ENCODE measurements at places on chromosomes 4 and X. TPM values are rescaled to one million over a fixed set of nuclear protein-coding genes. Genes with fewer than 3 reads are reported as not detected.
A peak's percentile ranks its signal among the peaks of the same experiment; 100 is the strongest.

GRCh38 chr4:79209822-79210635 is 115.8 kb downstream of the NAA11 start:
- no peaks in the 10 kb centered on the region for H3K4me1 ChIP-seq
- DNase-seq = no peak
- H3K27me3 ChIP-seq = no peaks in the 10 kb centered on the region
- H3K4me3 ChIP-seq = no peak overlapping the region

DNA sequence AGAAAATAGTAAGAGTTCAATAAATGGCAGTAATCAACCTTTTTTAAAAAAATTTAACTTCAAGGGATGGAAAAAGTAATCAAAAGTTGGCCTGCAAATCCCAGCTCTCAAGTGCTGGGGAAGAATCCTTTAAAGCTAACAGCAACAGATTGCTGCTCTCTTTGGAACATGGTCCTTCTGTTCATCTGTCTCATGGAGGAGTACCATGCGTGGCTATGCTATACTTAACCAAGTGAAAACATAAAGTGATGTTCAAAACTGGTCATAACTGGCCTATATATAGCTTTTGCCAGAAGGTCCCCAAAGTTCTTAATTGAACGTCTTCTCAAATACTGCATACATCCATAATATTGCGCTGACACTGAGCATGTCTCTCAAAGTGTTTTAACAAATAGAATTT is 154.4 kb downstream of the GABRB1 start:
- H3K27ac ChIP-seq = no peak overlapping the region
- no peaks in the 10 kb centered on the region for H3K27me3 ChIP-seq
- H3K4me1 ChIP-seq = peaks cover 2% of the 10 kb centered on the region
- no peaks in the 10 kb centered on the region for H3K36me3 ChIP-seq
- no peak overlapping the region for H3K4me3 ChIP-seq

DNA sequence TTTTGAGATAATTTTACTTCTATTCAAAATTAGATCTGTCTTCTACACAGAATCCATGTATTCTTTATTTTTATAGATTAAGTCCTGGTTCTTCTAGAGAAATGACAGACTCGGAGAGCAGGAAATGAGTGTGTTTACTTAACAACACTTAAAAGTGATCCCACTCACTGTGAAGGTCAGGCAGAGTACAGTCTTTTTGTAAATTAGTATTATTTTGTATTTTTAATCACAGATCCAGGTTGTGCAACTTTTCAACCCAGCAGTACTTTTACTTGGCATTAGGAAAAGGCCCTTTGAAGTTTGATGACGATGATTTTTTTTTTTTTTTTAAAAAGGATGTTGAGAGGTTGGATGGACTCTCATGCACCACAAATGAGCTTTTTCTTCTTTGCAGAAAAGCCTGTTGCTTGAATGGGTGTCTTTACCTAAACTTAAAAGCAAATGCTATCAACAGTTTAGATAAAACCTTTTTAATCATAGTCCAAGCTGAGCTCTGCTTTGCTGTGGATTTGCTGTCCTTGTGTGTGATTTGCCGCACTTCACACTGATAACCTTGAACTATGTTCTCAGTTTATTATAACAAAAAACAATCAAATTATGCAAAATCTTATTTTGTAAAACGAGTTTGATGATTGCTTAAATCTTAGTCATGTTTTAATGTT is 114.1 kb downstream of the MXRA5 start:
- no peaks in the 10 kb centered on the region for H3K27me3 ChIP-seq
- H3K4me1 ChIP-seq = no peaks in the 10 kb centered on the region
- H3K27ac ChIP-seq = no peak overlapping the region
- H3K36me3 ChIP-seq = no peaks in the 10 kb centered on the region

GRCh38 chr4:60683973-60684372 is 516.2 kb upstream of the ADGRL3 start:
- DNase-seq = peak; percentile 6
- no peaks in the 10 kb centered on the region for H3K27me3 ChIP-seq
- H3K27ac ChIP-seq = peak overlapping the region; percentile 78
- H3K4me1 ChIP-seq = peaks cover 19% of the 10 kb centered on the region
- no peaks in the 10 kb centered on the region for H3K36me3 ChIP-seq

TMEM31 gene
- total RNA-seq = not detected

DNA sequence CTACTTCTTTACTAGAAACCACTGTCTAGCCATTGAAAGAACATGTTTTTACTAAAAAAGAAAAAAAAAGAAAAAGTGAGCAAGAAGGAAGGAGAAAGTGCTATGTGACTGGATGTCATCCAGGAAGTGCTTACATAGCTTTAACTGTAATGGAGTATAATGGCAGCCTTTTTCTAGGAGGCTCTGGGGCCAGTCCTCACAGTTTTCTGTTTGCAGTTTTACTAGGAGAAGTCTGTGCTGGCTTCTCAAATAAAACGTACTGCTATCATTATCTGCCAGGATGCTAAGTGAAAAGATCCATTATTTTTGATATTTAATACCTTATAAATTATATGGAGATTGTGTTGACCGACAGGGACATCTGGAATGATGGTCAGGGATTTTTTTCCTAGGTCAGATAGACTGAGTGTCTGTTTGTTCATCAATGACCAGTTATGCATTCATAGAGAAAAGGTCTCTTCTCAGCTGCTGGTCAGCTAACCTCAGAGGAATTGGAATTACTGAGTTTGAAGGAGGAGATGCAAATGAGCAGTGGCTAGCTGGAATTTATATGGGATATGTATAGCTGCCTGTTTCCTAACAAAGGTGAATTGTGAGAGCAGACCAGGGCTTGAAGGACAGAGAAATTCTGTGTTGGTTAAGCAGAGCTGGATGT is 21.7 kb downstream of the LPAR4 start:
- no peak overlapping the region for H3K4me3 ChIP-seq

- no peak for DNase-seq
- H3K4me3 ChIP-seq = no peak overlapping the region
- H3K4me1 ChIP-seq = no peaks in the 10 kb centered on the region
- no peak overlapping the region for H3K27ac ChIP-seq
Observed at GRCh38 chr4:139934057-139934707, 219.8 kb downstream of the MAML3 start.

- H3K4me1 ChIP-seq = no peaks in the 10 kb centered on the region
- no peaks in the 10 kb centered on the region for H3K36me3 ChIP-seq
- no peak overlapping the region for H3K4me3 ChIP-seq
- no peaks in the 10 kb centered on the region for H3K27me3 ChIP-seq
- H3K27ac ChIP-seq = no peak overlapping the region
Observed at GRCh38 chr4:83389037-83389720, 54.5 kb upstream of the HPSE start.

HELT gene
- not detected for total RNA-seq

FIP1L1 gene
- total RNA-seq = 29.5 TPM

DNA sequence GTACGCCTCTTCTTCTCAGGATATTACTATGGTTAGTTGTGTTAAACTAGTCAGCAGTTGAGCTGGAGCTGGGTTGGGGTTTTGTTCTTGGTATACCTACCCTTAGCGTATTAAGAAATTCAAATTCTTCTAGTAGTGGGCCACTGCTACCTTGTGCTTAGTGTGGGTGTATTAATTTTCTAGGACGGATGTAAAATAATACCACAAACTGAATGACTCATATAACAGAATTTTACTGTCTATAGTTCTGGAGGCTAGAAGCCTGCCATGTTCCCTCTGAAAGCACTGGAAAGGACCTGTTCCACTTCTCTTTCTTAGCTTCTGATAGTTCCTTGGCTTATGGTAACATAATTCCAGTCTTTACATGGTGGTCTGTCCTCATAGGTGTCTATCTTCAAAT is 1274.7 kb downstream of the ADGRL3 start:
- no peak overlapping the region for H3K4me3 ChIP-seq
- no peaks in the 10 kb centered on the region for H3K27me3 ChIP-seq
- no peaks in the 10 kb centered on the region for H3K36me3 ChIP-seq
- no peaks in the 10 kb centered on the region for H3K4me1 ChIP-seq

DNA sequence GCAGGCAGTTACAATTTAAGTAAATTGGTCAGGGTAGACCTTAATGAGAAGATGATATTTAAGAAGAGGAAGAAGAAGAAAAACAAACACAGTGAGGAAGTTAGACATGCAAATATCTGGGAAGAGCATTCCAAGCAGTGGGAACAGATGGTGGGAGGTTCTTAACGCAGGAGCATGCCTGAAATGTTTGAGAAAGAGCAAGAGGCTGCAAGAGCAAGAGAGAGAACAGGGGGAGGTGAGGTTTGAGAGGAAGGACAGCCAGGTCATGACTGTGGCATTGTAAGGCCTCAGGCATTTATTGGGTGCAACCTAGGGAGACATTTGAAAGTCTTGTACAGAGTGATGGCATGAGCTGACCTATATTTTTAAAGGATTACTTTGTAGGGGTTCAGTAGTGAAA is 136.0 kb downstream of the UGT8 start:
- no peak overlapping the region for H3K4me3 ChIP-seq
- H3K27ac ChIP-seq = no peak overlapping the region
- DNase-seq = no peak
- no peaks in the 10 kb centered on the region for H3K27me3 ChIP-seq

GRCh38 chr4:147513091-147513490 is 32.2 kb downstream of the EDNRA start:
- no peak overlapping the region for H3K4me3 ChIP-seq
- no peaks in the 10 kb centered on the region for H3K27me3 ChIP-seq
- H3K27ac ChIP-seq = no peak overlapping the region
- DNase-seq = no peak
- H3K4me1 ChIP-seq = peaks cover 4% of the 10 kb centered on the region
- H3K36me3 ChIP-seq = no peaks in the 10 kb centered on the region

- H3K4me3 ChIP-seq = no peak overlapping the region
- no peak for DNase-seq
- no peak overlapping the region for H3K27ac ChIP-seq
- no peaks in the 10 kb centered on the region for H3K36me3 ChIP-seq
Observed at GRCh38 chr4:8334786-8335460, 65.4 kb downstream of the HTRA3 start.

DNA sequence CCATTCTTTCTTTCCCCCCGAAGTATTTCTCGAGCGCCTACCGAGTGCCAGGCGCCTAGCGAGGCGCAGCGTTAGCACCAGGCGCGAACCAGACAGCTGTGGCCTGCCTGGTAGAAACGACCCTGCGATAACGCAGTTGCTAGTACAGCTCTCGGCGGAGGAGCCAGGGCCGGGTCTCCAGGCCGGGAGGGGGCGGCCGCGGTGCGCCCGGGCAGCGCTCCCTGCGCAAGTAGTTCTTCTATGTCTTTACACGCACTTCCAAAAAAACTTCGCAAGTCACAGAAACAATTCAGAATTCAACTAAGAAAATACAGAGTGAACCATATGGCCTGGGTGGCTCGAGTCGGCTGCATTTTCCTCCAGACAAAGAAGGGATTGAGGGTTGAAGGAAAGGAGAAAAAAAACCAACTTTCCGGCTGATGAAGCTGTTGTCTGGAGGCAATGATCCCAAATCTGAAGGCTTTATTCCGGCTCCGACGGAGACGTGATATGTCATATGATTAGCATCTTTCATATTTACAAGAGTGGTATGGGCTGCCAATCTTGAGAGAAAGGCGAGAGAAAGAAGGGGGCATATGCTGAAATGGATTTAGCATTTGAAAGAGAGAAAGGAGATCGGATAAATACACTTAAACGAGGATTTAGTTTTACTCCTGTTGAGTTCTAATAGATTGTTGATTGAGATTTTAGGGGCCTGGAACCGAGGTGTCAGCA is 7.2 kb upstream of the NEUROG2 start:
- H3K4me1 ChIP-seq = peaks cover 9% of the 10 kb centered on the region
- H3K27ac ChIP-seq = no peak overlapping the region
- H3K27me3 ChIP-seq = peaks cover 38% of the 10 kb centered on the region
- H3K36me3 ChIP-seq = no peaks in the 10 kb centered on the region
- peak overlapping the region; percentile 66 for H3K4me3 ChIP-seq

GRCh38 chr4:83931659-83932438 is 395.9 kb downstream of the GPAT3 start:
- H3K27ac ChIP-seq = no peak overlapping the region
- no peak overlapping the region for H3K4me3 ChIP-seq

DNA sequence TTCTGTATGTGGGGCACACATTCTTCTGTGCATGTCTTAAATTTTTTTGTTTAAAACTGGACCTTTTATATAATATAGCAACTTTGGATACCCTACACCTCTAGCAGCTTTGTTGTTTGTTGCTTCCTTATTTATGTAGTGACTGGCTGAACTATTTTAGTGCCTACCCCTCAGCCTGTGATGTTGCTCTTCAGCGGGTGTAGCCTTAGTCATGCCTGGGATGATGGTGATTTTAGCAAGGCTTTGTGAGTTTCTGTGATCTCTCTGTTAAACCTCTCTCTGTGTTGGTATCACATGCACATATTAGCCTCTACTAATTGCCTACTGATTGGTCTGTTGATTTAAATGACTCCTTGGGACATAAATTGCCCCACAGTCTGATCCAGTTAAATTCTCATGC is 22.8 kb downstream of the USP9X start:
- H3K4me3 ChIP-seq = no peak overlapping the region
- H3K36me3 ChIP-seq = no peaks in the 10 kb centered on the region
- H3K27me3 ChIP-seq = no peaks in the 10 kb centered on the region

- no peak overlapping the region for H3K27ac ChIP-seq
- no peaks in the 10 kb centered on the region for H3K4me1 ChIP-seq
- no peak for DNase-seq
- H3K27me3 ChIP-seq = no peaks in the 10 kb centered on the region
Observed at GRCh38 chr4:36088542-36088941, 155.8 kb downstream of the ARAP2 start.

SSX4B gene
- not detected for total RNA-seq

- H3K27me3 ChIP-seq = no peaks in the 10 kb centered on the region
- H3K36me3 ChIP-seq = no peaks in the 10 kb centered on the region
- H3K4me3 ChIP-seq = no peak overlapping the region
- peaks cover 6% of the 10 kb centered on the region for H3K4me1 ChIP-seq
- no peak for DNase-seq
Observed at GRCh38 chr4:2352171-2352570, 66.3 kb downstream of the ZFYVE28 start.

GLRB gene
- total RNA-seq = 9.7 TPM

- H3K4me1 ChIP-seq = no peaks in the 10 kb centered on the region
- no peak overlapping the region for H3K27ac ChIP-seq
- no peak for DNase-seq
Observed at GRCh38 chr4:125808570-125808969, 493.8 kb downstream of the FAT4 start.

ZMAT1 gene
- total RNA-seq = 14.9 TPM

DNA sequence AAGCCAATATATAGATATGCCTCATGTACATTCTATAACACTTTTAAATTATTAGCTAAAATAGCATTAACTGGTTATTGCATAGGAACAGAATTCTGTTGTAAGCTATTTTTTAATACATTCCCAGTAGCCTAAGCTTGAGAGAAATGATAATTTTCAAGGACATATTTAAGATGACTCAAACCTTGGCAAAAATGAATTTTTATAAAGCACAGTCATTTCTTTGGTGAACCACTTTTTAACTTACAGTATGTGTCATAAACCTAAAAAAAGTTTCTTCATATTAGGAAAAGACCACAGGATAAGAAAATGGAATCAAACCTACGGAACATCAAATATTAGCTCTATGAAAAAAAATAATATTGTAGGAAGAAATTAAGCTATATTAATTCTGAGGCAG is 986.3 kb downstream of the STIM2 start:
- H3K36me3 ChIP-seq = no peaks in the 10 kb centered on the region
- no peaks in the 10 kb centered on the region for H3K27me3 ChIP-seq
- DNase-seq = no peak
- H3K4me3 ChIP-seq = no peak overlapping the region
- H3K27ac ChIP-seq = no peak overlapping the region
- H3K4me1 ChIP-seq = no peaks in the 10 kb centered on the region

- no peaks in the 10 kb centered on the region for H3K27me3 ChIP-seq
- H3K4me3 ChIP-seq = no peak overlapping the region
- peaks cover 3% of the 10 kb centered on the region for H3K36me3 ChIP-seq
- H3K4me1 ChIP-seq = no peaks in the 10 kb centered on the region
- H3K27ac ChIP-seq = no peak overlapping the region
Observed at GRCh38 chr4:174318829-174319764, 35.4 kb downstream of the CEP44 start.

All from thoracic aorta (tissue), 2 donors.